ENCODE measurements at places on chromosomes 12 and 14.

- peak; percentile 75 for DNase-seq
Measured at GRCh38 chr14:63388766-63389431, 70.2 kb upstream of the GPHB5 start.

DNA sequence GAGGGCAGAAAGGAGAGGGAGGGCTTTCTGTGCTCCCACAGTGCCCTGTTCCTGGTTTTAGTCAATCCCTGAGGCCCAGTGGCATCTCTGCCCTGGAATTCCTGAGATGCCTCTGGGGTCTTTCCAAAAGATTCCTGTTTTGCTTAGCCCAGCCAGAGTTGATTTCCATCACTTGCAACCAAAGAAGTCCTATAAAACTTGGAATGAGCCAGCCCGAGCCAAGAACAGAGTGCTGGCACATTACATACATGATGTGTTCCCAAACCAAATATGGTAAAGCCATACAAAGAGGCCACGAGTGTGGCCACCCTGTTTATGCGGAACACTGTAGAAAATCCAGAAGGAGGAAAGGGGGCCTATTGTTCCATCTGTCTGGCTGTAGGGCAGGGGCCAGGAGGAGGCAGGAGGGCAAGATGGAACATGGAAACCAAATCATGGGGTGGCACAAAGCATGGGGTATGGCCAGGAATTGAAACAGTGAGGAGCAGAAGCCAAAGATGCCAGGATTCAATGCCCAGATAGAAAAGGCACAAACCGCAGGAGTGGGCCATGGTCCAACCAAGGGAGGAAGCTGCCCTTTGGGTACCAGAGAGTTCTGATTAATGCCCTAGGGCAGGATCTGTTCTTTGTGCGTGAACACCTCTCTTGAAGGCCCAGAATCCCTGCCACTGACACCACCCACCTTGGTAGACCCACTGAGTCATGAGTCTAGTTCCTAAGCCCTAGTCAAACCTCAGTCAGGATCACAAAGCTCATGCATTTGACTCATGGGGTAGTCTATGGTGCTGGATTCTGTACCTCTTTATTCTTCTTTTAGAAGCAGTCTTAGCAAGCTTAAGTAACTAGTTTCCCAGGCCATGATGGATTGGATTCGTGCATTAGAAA, 75.2 kb downstream of the LRRC74A start:
- DNase-seq: no peak

GRCh38 chr14:91144425-91145145, 30.7 kb downstream of the DGLUCY start:
- no peak for DNase-seq

DNA sequence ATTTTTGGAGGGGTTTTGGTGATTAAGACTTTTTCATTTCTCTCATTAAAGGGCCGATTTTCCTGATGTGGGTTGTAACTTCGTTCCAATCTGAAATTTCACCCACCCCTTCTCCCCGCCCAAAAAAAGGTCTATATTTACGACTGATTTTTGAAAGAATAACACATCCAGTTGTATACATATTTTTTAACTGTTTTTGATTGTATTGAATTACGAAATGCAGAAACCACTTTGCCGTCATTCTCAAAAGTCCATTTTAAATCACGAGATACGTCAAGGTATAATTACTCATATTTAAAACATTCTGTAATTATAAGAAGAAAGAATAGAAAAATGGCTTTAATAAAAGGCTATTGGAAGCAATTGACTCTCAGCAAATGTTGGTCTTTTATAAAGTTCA, 520.7 kb downstream of the MED13L start:
- no peak for DNase-seq

DNA sequence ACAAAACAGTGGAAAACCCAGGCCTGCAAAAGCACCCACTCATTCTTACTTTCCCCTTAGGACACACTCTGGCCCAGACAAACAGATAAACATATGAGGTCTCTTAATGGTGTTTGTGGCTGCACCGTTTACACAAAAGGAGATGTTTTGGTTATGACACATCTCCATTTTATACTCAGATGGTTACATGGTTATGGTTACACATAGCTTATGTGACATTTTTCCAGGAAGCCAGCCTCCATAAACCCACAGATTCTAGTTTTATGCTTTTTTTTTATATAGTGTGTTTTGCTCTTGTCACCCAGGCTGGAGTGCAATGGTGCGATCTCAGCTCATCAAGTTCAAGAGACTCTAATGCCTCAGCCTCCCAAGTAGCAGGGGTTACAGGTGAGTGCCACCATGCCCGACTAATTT, 3.5 kb upstream of the KLRD1 start:
- no peak for DNase-seq

DNA sequence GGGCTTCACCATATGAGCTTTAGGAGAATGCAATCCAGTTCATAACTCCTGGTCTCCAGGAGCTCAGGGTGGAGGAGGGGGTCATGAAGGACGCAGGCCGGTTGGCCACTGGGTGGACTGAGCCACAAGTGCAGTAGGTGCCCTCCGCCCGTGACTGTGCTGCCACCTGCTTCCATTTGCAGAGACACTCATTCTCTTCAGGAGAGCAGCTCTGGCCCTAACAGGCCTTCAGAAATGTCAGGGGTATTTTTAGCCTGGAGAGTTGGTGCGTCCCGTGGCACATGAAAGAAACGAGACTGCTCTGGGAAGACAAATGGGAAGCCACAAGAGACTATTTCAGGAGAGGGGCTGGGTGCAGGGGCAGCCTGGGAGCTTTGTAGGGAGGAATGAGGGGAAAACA, 74.6 kb upstream of the MYL2 start:
- DNase-seq: no peak

- peak; percentile 22 for DNase-seq
Measured at GRCh38 chr12:117031843-117032592, 67.2 kb downstream of the TESC start.

DNA sequence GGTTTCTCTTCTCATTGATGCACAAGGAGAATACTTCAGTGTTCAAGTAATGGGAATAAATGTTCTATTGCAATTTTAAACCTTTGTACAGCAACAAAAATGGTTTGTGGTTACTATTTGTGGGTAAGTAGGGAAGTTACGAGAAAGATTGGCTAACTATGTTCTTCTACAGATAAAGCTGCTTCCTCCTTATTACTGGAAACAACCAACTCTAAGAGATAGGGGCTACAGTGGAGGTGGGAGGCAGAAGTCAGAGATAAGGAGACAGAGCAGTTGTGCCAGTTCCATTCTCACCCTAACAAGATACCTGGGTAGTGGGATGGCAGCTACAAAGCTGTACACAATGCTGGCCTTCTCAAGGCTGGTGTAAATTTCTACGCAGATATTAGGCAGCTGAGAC, 16.2 kb downstream of the NOXRED1 start:
- no peak for DNase-seq

- no peak for DNase-seq
Measured at GRCh38 chr12:75859868-75860267, 171.7 kb downstream of the PHLDA1 start.

GRCh38 chr14:33560718-33561431, 390.0 kb downstream of the EGLN3 start:
- DNase-seq: no peak

GRCh38 chr12:52044292-52044983, 6.8 kb upstream of the NR4A1 start:
- DNase-seq: peak; percentile 96

DNA sequence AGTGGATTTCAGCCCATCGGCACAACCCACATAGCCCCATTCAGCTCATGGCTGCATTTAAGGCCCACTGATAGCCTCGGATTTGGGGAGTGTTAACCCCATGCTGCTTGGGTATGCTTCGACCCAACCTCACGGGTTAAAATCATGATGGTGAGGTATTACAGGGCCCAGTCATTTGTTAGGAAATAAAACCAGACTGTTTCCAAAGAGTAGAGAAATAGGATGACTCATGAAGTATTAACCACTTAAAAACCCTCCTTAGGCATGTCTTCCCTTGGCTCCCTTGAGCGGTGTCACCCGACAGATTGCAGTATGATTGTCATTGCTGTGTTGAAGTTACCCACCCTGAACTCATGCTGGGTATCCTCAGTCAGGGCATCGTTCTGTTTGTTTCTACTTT, 289.1 kb downstream of the CACNA1C start:
- DNase-seq: no peak

- peak; percentile 63 for DNase-seq
Measured at GRCh38 chr12:14567351-14568162, at the start of gene PLBD1. PLBD1 (minus strand) TSS chr12:14567883; CDS start chr12:14567696, 187 bp downstream.

- peak; percentile 39 for DNase-seq
Measured at GRCh38 chr12:63150713-63151622, at the start of gene AVPR1A. AVPR1A (minus strand) TSS chr12:63151201; CDS start chr12:63150836, 365 bp downstream.

DNA sequence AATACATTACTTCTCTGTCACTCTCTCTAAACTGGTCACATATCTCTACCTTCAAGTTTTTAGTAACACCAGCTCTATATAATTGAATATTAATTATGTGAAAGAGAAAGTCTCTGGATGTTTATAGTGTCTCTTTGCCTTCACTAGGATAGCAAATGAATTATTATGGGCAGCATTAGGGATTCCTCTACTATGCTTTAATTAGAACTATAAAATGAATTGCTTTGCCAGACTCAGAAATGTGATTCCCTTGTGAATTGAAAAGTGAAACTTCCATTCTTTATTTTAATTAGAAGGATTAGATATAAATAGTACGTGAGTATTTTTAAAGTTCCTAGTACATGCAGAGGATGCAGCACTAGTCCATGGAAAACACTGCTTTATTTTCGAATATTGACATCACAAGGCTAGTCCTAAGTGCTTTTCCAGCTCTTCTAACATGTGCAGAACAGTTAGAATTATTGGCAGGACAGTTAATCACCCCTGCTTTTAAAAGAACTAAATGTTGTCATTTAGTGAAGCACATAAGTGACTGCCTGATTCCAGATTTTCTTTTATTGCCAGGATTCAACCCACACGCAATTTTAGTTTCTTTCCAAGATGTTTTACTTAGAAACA, 23.0 kb upstream of the REP15 start:
- no peak for DNase-seq

- no peak for DNase-seq
Measured at GRCh38 chr12:80702889-80703805, 4.3 kb upstream of the MYF6 start.

DNA sequence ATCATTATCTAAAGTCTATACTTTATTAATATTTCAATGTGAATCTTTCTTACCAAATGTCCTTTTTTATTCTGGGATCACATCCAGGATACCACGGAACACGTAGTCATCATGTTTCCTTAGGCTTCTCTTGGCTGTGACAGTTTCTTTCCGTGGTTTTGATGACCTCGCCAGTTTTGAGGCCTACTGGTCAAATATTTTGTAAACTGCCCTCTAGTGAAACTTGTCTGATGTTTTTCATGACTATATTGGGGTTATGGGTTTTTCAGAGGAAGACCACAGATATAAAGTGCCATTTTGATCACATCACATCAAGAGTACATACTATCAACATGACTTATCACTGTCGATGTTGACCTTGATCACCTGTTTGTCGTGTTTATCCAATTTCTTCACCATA, 14.1 kb upstream of the SERPINA6 start:
- DNase-seq: no peak

GRCh38 chr12:131066886-131067490, 113.3 kb downstream of the ADGRD1 start:
- DNase-seq: peak; percentile 82

DNA sequence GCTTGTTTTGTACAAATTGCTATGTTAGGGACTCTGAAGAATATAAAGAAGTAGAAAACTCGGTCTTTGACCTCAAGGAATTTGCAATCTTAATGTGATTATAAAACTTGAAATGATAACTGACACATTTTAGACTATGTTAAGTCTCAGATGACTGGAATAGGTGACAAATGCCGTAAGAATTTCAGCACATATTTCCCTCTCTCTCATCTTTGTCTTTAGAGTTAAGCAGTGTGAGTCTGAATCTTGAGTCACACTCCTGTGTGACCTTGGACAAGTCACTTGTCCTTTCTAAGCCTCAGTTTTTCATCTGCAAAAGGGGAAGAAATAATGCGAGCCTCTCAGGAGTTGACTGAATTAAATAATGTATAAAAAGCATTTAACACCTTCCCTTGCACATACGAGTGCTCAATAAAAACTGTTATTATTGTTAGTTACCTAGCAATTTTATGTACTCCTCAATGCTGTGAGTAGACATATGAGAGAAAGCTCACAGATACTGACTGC, 103.7 kb downstream of the DYRK2 start:
- DNase-seq: no peak

GRCh38 chr14:44989497-44990440, 27.8 kb downstream of the TOGARAM1 start:
- DNase-seq: no peak

- DNase-seq: no peak
Measured at GRCh38 chr12:39007619-39008018, 102.2 kb upstream of the CPNE8 start.

GRCh38 chr12:113413488-113413939, 8.7 kb upstream of the SDSL start:
- DNase-seq: no peak

GRCh38 chr12:84159260-84159659, 753.3 kb downstream of the SLC6A15 start:
- DNase-seq: no peak

Measured in ovary (tissue), 10 donors.